ENCODE measurements at places on chromosomes 3 and 15. TPM values are rescaled to one million over a fixed set of nuclear protein-coding genes. Genes with fewer than 3 reads are reported as not detected.

Gene BNC1
- 1.2 TPM for total RNA-seq

Gene TRPC1
- total RNA-seq: 8.0 TPM

Gene P4HTM
- total RNA-seq: 27.6 TPM

Gene FRMD5
- total RNA-seq: 42.5 TPM

Gene USP50
- not detected for total RNA-seq

Gene CHRM5
- not detected for total RNA-seq

Gene KBTBD8
- 5.8 TPM for total RNA-seq

Gene GPR27
- total RNA-seq: 4.4 TPM

Gene CKMT1B
- total RNA-seq: 0.25 TPM

Gene FILIP1L
- total RNA-seq: 28.6 TPM

Gene SCN11A
- total RNA-seq: not detected

Gene RAB43
- total RNA-seq: 3.3 TPM

Gene TMA7
- 262 TPM for total RNA-seq

Gene RTP4
- 1.0 TPM for total RNA-seq

Gene TRIM42
- not detected for total RNA-seq

Gene RLBP1
- total RNA-seq: not detected

Gene SEMA7A
- 1.3 TPM for total RNA-seq

Gene SEC62
- total RNA-seq: 79.0 TPM

Gene GOLGA6L10
- total RNA-seq: 0.07 TPM

Gene RYR3
- total RNA-seq: 0.02 TPM

Gene SCAMP5
- 2.8 TPM for total RNA-seq

Gene SLC6A1
- 0.62 TPM for total RNA-seq

Gene CTXND1
- 3.2 TPM for total RNA-seq

Gene TGM4
- total RNA-seq: not detected

Gene MEF2A
- total RNA-seq: 160 TPM

Gene PPP1R14D
- not detected for total RNA-seq

Gene CLDN16
- not detected for total RNA-seq

Gene ANKRD34C
- total RNA-seq: not detected

Gene TUSC7
- total RNA-seq: not detected

Gene AKAP13
- total RNA-seq: 284 TPM

Gene PEX5L
- 0.57 TPM for total RNA-seq

Gene ERC2
- total RNA-seq: 0.94 TPM

Gene GOLGA8G
- total RNA-seq: not detected

Gene EPHB3
- 1.6 TPM for total RNA-seq

Gene ITGA11
- total RNA-seq: 23.5 TPM

Gene GOLGA6L7
- not detected for total RNA-seq

Gene TNNC1
- total RNA-seq: 8,945 TPM

Gene GOLGA8N
- 9.6 TPM for total RNA-seq

Gene FOXB1
- total RNA-seq: not detected

Gene MKRN3
- total RNA-seq: 0.72 TPM

Gene CASR
- total RNA-seq: not detected
